K562 (cell line): ENCODE measurements at places on chromosomes 6 and 20.

GRCh38 chr6:22421198-22421597 lies 124.4 kb upstream of the PRL start:
- H3K4me3 ChIP-seq: no peak overlapping the region
- no peaks in the 10 kb centered on the region for H3K4me1 ChIP-seq
- H3K27me3 ChIP-seq: no peaks in the 10 kb centered on the region
- no peak for DNase-seq
- H3K27ac ChIP-seq: no peak overlapping the region
- H3K36me3 ChIP-seq: no peaks in the 10 kb centered on the region

DNA sequence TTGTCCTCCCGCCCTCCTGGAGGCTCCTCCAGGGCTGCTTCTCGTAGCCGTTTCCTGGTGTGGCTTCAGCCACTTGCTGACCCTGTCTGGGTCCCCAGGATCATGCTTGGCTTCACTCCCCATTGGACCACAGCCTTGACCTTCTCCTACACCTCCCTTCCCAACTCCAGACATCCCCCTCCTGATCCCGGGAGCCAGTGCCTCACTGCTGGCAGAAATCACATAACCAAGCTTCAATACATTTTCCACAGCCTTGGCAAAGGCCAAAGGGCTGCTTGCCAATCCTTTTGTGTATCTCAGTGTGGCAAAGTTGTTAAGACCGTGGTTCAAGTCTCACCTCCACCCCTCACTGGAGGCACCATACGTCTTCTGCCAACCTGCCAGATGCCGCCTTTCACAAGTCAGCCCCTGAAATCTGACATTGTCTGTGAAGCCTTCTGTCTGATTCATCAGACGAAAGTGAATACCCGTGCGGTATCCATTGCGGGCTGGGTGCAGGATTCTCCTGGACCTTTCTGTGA lies 60.1 kb downstream of the PHACTR3 start:
- no peak overlapping the region for H3K4me3 ChIP-seq
- peaks cover 23% of the 10 kb centered on the region for H3K27me3 ChIP-seq
- no peaks in the 10 kb centered on the region for H3K4me1 ChIP-seq

GRCh38 chr20:51363813-51364212 lies 178.7 kb downstream of the NFATC2 start:
- DNase-seq: no peak
- no peak overlapping the region for H3K27ac ChIP-seq
- H3K4me1 ChIP-seq: peaks cover 12% of the 10 kb centered on the region; the same call in 2 of the 3 replicates
- H3K4me3 ChIP-seq: no peak overlapping the region
- no peaks in the 10 kb centered on the region for H3K36me3 ChIP-seq
- H3K27me3 ChIP-seq: peaks cover 42% of the 10 kb centered on the region

DNA sequence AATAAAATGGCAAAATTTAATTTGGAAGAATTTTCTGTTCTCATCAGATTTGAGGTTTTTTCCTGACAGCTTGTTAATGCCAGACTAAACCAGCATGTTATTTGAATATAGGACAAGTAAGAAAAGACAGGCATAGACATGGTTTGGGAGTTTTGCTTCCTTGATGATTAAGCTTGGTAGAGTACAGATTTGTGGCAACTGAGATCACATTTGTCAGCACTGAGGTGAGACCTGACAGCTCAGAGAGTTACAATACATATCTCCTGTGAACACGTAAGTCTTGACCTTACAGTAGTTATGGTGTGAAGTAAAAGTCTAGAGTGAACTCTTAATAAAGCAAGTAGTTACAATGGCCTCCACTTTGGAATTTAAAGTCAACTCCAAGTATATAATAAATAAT lies 34.5 kb downstream of the CENPW start:
- no peaks in the 10 kb centered on the region for H3K4me1 ChIP-seq
- H3K4me3 ChIP-seq: no peak overlapping the region
- no peaks in the 10 kb centered on the region for H3K27me3 ChIP-seq
- H3K27ac ChIP-seq: no peak overlapping the region
- no peak for DNase-seq
- no peaks in the 10 kb centered on the region for H3K36me3 ChIP-seq

GRCh38 chr20:47335251-47336128 lies 21.0 kb downstream of the ZMYND8 start:
- DNase-seq: no peak

DNA sequence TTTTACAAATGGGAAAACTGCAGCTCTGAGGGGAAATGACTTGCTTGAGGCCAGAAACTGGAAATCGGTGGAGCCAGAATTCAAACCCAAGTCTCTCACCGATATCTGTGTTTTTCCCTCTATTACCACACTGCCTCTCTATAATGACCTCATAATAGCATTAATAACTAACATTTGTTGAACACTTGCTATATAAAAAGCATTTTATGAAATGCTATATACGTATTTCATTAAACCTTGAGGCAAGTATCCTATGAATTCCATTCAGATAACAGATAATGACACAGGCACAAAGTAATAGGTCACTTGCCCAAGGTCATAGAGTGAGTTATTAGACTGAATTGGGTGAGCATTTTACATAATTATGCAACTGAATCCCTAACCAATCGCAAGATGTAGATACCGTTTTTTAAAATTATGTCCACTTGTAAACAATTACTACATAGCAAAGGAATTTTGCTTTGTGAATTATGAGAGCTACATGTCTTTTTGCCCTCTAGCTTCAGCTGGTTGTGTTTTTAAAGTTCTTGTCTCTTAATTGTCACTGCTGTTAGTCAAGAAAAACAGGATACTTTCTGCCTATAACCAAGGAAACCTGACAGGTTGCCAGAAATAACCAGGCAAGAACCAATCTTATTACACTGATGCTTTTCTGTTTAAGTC lies 4.7 kb downstream of the DSN1 start:
- no peaks in the 10 kb centered on the region for H3K27me3 ChIP-seq
- H3K36me3 ChIP-seq: peaks cover 41% of the 10 kb centered on the region
- no peak overlapping the region for H3K4me3 ChIP-seq
- no peak for DNase-seq
- H3K4me1 ChIP-seq: peaks cover 19% of the 10 kb centered on the region; the same call in 2 of the 3 replicates

DNA sequence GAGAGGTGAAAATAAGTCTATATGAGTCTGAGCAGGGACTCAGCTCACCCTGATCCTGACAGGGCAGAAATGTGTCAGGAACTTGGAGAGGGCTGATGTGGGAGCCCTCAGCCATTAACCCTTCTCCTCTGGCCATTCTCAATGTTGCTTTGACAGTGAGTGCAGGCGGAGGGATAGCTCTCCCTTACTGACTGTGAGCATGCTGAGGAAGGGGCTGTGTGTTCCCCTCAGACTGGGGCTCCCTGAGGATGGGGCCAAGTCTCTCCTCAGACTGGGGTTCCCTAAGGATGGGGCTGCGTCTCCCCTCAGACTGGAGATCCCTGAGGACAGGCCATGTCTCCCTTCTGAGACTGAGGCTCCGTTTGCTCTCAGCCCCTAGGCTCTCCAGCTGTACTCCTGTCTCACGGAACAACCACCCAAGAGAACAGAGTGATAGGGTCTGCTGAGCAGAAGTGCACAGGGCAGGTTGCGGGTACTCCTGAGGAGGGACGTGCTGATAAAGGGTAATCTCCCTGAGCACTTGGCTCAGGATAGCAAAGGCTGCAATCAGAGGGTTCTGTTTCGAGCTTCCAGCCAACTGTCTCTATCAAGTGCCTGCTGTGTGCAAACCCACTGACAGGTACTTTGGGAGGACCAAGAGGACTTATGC lies 141.0 kb downstream of the MRPL14 start:
- peaks cover 47% of the 10 kb centered on the region for H3K4me1 ChIP-seq
- no peak overlapping the region for H3K4me3 ChIP-seq
- no peak overlapping the region; the same call in 2 of the 3 replicates for H3K27ac ChIP-seq
- no peaks in the 10 kb centered on the region for H3K27me3 ChIP-seq
- no peak for DNase-seq

DNA sequence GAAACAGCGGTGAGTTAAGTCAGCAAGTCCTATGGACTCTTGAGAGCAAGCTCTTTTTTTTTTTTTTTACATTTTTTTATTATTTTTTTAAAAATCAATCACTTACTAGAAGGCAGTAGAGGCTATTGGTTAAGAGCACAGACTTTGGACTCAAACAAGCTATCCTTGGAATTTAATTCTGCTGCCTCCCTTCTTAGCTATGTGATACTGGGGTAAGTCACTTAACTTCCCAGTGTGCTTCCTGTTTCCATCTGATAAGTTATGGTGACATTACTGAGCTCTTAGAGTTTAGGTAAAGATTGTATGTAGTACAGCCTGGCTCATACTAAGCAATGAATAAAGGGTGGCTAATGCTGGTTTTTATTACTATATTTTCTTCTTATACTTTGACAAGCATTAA lies 770.5 kb upstream of the FLRT3 start:
- H3K4me1 ChIP-seq: no peaks in the 10 kb centered on the region
- H3K4me3 ChIP-seq: no peak overlapping the region
- H3K36me3 ChIP-seq: no peaks in the 10 kb centered on the region
- DNase-seq: no peak
- no peak overlapping the region for H3K27ac ChIP-seq

DNA sequence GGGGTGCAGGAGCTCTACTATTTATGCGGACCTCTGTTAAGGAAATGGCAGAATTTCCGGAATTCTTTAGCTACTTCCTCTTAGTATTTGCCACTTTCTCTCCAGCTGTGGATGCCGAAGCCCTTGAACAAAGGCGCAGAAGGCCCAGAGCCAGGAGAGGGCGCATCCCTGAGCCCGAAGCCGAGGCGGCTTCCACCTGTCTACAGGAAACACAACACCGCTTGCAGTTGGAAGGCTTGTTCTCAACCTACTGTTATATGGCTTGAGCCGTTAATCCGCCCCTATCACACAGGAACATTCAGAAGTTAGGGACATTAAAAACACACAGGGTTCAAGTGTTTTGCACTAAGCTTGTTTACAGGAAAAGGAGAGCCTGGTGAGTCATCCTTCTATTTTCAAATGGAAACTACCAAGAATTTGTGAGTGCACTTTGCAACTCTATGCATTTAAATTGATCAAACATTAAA lies 417.1 kb downstream of the BCKDHB start:
- H3K4me3 ChIP-seq: no peak overlapping the region
- H3K27ac ChIP-seq: no peak overlapping the region
- DNase-seq: no peak
- no peaks in the 10 kb centered on the region for H3K27me3 ChIP-seq
- H3K36me3 ChIP-seq: no peaks in the 10 kb centered on the region
- no peaks in the 10 kb centered on the region for H3K4me1 ChIP-seq

GRCh38 chr6:40343318-40343876 lies 243.8 kb downstream of the LRFN2 start:
- H3K4me3 ChIP-seq: no peak overlapping the region
- no peaks in the 10 kb centered on the region for H3K36me3 ChIP-seq
- no peaks in the 10 kb centered on the region; the same call in 2 of the 3 replicates for H3K4me1 ChIP-seq
- H3K27ac ChIP-seq: no peak overlapping the region
- DNase-seq: no peak
- peaks cover 45% of the 10 kb centered on the region for H3K27me3 ChIP-seq

DNA sequence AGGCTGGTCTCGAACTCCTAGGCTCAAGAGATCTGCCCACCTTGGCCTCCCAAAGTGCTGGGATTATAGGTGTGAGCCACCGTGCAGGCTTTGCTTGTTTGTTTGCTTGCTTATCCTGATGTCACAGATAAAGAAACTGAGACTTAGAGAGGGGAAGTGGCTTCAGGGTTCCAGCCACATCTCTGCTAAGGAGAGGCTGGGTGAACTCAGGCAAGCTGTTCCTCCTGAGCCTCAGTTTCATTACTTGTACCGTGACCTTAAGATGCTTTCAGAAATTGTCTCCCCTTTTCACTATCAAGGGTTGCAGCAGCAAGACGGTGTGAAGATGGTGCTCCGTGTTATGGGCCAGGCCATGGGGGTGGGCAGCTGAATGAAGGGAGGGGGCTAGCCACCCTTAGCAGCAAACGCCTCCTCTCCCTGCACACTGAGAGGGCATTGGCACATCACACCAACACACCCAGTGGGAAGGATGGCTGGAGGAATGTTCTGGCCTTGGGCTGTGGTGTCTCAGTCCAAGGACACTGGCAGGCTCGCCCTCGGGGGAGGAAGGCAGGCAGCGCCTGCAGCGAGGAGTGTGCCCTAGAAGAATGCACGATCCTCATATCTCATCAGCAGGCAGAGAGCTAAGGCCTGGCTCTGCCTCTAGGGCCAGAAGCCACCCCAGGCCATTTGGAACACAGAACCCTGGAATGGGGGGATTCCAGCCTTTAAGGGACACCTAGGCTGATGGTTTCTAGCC lies 48.2 kb upstream of the TLDC2 start:
- no peak overlapping the region for H3K4me3 ChIP-seq
- no peaks in the 10 kb centered on the region for H3K27me3 ChIP-seq
- H3K27ac ChIP-seq: no peak overlapping the region
- H3K36me3 ChIP-seq: peaks cover 70% of the 10 kb centered on the region

DNA sequence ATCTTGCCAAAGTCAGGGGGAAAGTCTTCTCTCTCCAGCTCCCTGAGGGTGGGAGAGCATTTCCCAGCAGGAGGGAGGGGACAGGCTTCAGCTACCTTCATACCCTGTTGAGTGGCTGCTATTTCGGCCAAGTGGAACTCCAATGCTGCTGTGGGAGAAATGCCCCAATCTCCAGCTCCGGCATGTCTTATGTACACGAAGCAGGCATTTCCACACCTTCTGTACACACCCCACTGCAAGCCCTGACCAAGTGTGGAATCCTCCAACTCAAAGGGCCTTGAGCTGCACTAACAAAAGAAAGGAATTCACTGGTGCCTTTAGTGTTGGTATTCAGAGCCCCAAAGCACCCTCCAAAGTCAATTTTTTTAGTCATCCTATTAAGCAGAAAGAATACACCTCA lies 313.6 kb upstream of the NT5E start:
- no peaks in the 10 kb centered on the region for H3K4me1 ChIP-seq
- H3K36me3 ChIP-seq: no peaks in the 10 kb centered on the region
- H3K27ac ChIP-seq: no peak overlapping the region
- no peak for DNase-seq
- peaks cover 4% of the 10 kb centered on the region; the same call in 1 of the 2 replicates for H3K27me3 ChIP-seq

- no peak for DNase-seq
- no peak overlapping the region for H3K4me3 ChIP-seq
- H3K36me3 ChIP-seq: peaks cover 56% of the 10 kb centered on the region; the same call in 2 of the 3 replicates
These were observed 68.7 kb downstream of the NFATC2 start for GRCh38 chr20:51473771-51474170.

- peaks cover 33% of the 10 kb centered on the region for H3K4me1 ChIP-seq
- H3K27me3 ChIP-seq: no peaks in the 10 kb centered on the region
- no peak for DNase-seq
- no peaks in the 10 kb centered on the region for H3K36me3 ChIP-seq
- no peak overlapping the region for H3K4me3 ChIP-seq
These were observed 2.2 kb downstream of the TNF start for GRCh38 chr6:31577579-31577966.

DNA sequence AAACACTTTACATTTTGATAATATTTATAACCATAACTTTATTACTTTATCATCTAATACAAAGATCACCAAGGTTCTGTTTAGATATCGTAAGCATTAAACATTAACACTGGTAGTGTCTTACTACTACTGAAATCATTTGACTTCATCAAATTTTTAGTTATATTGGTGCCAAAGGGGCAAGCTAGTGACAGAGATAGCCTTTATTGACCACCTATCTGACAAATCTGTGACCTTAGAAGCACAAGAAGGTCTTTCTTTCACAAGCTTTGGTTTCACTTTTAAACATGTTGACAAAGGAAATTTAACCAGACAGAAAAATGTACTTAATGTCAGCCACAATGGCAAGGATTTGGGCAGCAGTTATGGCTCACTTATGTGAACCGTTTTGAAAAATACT lies 50.7 kb upstream of the ENPP4 start:
- no peak overlapping the region for H3K27ac ChIP-seq
- no peaks in the 10 kb centered on the region for H3K4me1 ChIP-seq
- no peak for DNase-seq
- H3K4me3 ChIP-seq: no peak overlapping the region
